Lung (tissue), 17 donors: ENCODE measurements at places on chromosomes 13 and 19. TPM values are rescaled to one million over a fixed set of nuclear protein-coding genes. Genes with fewer than 3 reads are reported as not detected.

DNA sequence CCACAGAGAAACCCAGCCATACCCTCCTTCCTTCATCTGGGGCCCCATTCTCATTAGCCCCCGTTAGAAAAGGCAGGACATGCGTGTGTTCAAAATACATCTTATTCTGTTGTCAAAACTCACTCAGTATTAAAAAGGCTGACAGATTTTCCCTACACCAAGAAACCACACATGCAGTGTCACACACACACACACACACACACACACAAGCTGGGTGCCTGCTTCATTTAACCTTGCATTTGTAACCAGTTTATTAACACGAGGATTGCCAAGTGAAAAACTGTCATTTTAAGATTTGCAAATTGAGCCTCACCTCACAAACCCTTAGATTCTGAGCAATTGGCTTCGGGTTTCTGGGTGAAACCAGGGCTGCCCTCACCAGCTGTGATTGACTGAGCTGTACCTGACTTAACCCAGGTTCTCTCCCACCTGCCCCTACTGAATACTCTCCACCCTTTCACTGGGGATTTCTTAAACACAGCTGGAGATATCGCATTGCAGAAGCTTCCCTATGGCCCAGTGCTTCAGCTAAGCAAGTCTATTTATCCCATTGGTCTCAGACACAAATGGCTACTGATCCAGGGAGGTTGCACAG, 172.7 kb upstream of the ZNF507 start:
- DNase-seq = peak; percentile 8
- no peaks in the 10 kb centered on the region for H3K36me3 ChIP-seq
- H3K27ac ChIP-seq = no peak overlapping the region
- H3K27me3 ChIP-seq = no peaks in the 10 kb centered on the region
- H3K4me3 ChIP-seq = no peak overlapping the region

GRCh38 chr19:10146142-10146541, 26.4 kb upstream of the EIF3G start:
- DNase-seq = no peak
- no peak overlapping the region for H3K4me3 ChIP-seq
- peaks cover 52% of the 10 kb centered on the region for H3K36me3 ChIP-seq
- no peaks in the 10 kb centered on the region for H3K4me1 ChIP-seq
- no peak overlapping the region for H3K27ac ChIP-seq
- H3K27me3 ChIP-seq = no peaks in the 10 kb centered on the region

- H3K36me3 ChIP-seq = peaks cover 32% of the 10 kb centered on the region
- H3K4me1 ChIP-seq = no peaks in the 10 kb centered on the region
- no peak overlapping the region for H3K27ac ChIP-seq
Observed at GRCh38 chr19:15180451-15181390, 20.1 kb downstream of the NOTCH3 start.

GRCh38 chr13:109145631-109146030, 516.2 kb downstream of the MYO16 start:
- no peaks in the 10 kb centered on the region for H3K36me3 ChIP-seq
- DNase-seq = peak; percentile 46
- no peaks in the 10 kb centered on the region for H3K27me3 ChIP-seq

DNA sequence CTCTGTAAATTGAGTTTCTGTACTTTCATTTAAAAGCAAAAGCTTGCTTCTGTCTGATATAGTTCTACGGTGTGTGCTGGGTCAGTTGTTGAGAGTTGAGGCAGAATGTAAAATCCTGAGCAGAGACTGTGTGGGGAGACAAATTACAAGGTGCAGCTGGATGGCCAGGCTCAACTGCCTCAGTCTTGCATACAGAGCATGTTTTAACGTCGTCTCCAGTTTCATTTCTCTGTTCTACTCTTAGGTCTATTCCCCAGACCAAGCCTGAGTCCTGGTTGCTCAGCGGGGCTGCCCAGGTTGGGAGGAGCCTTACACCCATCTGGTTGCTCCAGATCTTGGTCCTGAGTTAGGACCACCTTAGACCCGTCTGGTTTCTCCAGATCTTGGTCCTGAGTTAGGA, 54.4 kb upstream of the MEDAG start:
- no peaks in the 10 kb centered on the region for H3K27me3 ChIP-seq
- no peaks in the 10 kb centered on the region for H3K4me1 ChIP-seq
- H3K27ac ChIP-seq = no peak overlapping the region
- no peak overlapping the region for H3K4me3 ChIP-seq

DNA sequence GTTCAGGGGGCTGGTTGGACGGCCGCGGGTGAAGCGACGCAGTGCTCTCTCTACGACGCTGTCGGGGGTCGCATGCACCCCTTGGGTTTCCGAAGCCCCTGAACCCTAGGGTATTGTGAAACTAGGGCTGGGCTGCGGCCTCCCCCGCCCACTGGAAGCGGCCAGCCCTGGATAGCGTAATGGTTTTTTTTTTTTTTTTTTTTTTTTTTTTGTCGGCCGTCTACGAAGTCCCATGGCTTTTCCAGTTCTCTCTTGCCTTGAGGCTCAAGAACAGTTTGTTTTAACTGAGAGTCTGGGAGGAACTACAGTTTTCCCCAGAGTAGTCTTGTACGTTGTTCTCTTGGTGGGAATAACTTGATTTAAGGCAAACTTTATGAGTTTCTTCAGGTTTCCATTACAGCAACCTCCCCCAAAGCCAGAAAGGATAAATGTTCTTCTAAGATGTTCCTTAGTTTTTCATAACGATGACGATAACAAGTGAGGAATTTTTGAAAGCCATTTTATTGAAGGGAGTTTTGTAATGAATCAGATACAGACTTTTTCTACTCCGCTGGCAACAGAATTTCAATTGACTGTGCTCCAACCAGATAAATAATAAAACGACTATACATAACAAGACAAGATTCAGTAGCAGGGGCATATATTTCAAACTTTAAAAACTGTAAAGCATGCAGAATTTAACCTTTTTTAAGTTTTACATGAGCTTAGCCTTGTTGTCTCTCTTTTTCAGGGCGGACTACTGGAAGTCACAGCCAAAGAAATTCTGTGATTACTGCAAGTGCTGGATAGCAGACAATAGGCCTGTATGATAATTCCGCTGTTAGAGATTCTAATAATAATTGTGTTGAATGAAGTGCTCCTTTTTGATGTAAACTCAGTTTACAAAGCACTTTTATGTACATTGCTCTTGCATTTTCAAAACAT, 867 bp downstream of the WBP4 start:
- H3K27me3 ChIP-seq = no peaks in the 10 kb centered on the region
- H3K4me3 ChIP-seq = peak overlapping the region; percentile 87
- peaks cover 8% of the 10 kb centered on the region for H3K4me1 ChIP-seq
- peak overlapping the region; percentile 98 for H3K27ac ChIP-seq
- no peak for DNase-seq
- no peaks in the 10 kb centered on the region for H3K36me3 ChIP-seq

- no peaks in the 10 kb centered on the region for H3K36me3 ChIP-seq
- H3K4me1 ChIP-seq = no peaks in the 10 kb centered on the region
- no peak overlapping the region for H3K4me3 ChIP-seq
Observed at GRCh38 chr13:84684048-84684662, 801.9 kb upstream of the SLITRK1 start.

DNA sequence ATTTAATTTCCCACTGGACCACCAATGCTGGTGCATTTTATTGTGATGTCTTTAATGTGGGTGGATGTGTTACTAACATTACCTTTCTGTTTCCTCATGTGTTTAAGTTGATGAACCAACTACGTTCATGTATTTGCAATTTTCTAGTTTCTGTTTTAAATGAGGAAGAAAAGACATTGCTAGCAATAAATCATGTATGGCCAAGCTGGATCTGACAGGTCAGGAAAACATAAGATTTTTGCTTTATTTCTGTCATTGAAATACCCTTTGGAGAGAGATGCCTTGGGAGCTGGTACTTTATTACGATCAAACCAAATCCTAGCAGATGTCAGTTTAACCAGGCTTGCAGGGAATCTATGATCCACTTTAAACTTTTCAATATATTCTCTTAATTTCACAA, 553.2 kb downstream of the RFC3 start:
- H3K4me3 ChIP-seq = no peak overlapping the region
- no peaks in the 10 kb centered on the region for H3K4me1 ChIP-seq
- no peak for DNase-seq
- no peaks in the 10 kb centered on the region for H3K27me3 ChIP-seq
- H3K27ac ChIP-seq = no peak overlapping the region
- no peaks in the 10 kb centered on the region for H3K36me3 ChIP-seq

- H3K36me3 ChIP-seq = no peaks in the 10 kb centered on the region
- no peaks in the 10 kb centered on the region for H3K4me1 ChIP-seq
- H3K27ac ChIP-seq = no peak overlapping the region
- H3K27me3 ChIP-seq = peaks cover 4% of the 10 kb centered on the region
Observed at GRCh38 chr19:8702350-8702749, 3.8 kb upstream of the ACTL9 start.

ZNF358 gene
- total RNA-seq = 25.2 TPM

ZNF497 gene
- 3.5 TPM for total RNA-seq

DIRAS1 gene
- total RNA-seq = 0.37 TPM

LIG1 gene
- total RNA-seq = 23.9 TPM

FGF22 gene
- total RNA-seq = 0.46 TPM

GARRE1 gene
- 19.2 TPM for total RNA-seq

PLIN4 gene
- 5.0 TPM for total RNA-seq

KLHL1 gene
- 0.14 TPM for total RNA-seq

IL27RA gene
- 21.5 TPM for total RNA-seq

IGSF23 gene
- not detected for total RNA-seq

MAB21L1 gene
- total RNA-seq = not detected

SH2D3A gene
- total RNA-seq = 16.6 TPM

DKKL1 gene
- 0.85 TPM for total RNA-seq
